Occipital lobe (tissue), 3 donors: ENCODE measurements at places on chromosomes 5 and 9. TPM values are rescaled to one million over a fixed set of nuclear protein-coding genes. Genes with fewer than 3 reads are reported as not detected.

RASGEF1C gene
- total RNA-seq, result 12.8 TPM

CYSTM1 gene
- 3.9 TPM for total RNA-seq

INSL4 gene
- not detected for total RNA-seq

SNX18 gene
- 25.4 TPM for total RNA-seq

ENG gene
- 0.16 TPM for total RNA-seq

PCDHA1 gene
- 6.6 TPM for total RNA-seq

NUTM2G gene
- total RNA-seq, result not detected

WDR5 gene
- total RNA-seq, result 26.4 TPM

IRX4 gene
- not detected for total RNA-seq

CD274 gene
- total RNA-seq, result 0.62 TPM

HK3 gene
- total RNA-seq, result 0.31 TPM

TARS1 gene
- 83.3 TPM for total RNA-seq

TEX48 gene
- not detected for total RNA-seq

SGCD gene
- 7.5 TPM for total RNA-seq

DDX41 gene
- 63.5 TPM for total RNA-seq

ZNF300 gene
- 89.4 TPM for total RNA-seq

FAM120AOS gene
- 24.8 TPM for total RNA-seq

LURAP1L gene
- 0.94 TPM for total RNA-seq

SNX24 gene
- 9.0 TPM for total RNA-seq

TLR4 gene
- total RNA-seq, result 10.8 TPM

CTXN3 gene
- 1.1 TPM for total RNA-seq

CLPTM1L gene
- total RNA-seq, result 101 TPM

PCDHGA3 gene
- 4.7 TPM for total RNA-seq

CWC27 gene
- total RNA-seq, result 30.4 TPM

FBP2 gene
- total RNA-seq, result not detected

QSOX2 gene
- 8.1 TPM for total RNA-seq

GPR21 gene
- total RNA-seq, result 13.3 TPM

PPP3R2 gene
- not detected for total RNA-seq

PCDHB7 gene
- 13.4 TPM for total RNA-seq

SPATA31C1 gene
- total RNA-seq, result not detected

CCDC192 gene
- not detected for total RNA-seq

SLC46A2 gene
- total RNA-seq, result not detected

IL4 gene
- total RNA-seq, result not detected

SPATA6L gene
- 10.9 TPM for total RNA-seq

LCP2 gene
- total RNA-seq, result 1.4 TPM

ALDOB gene
- 0.16 TPM for total RNA-seq

SPACA9 gene
- 2.8 TPM for total RNA-seq

WDR38 gene
- not detected for total RNA-seq

PCDHGC5 gene
- total RNA-seq, result 6.2 TPM

IL17B gene
- total RNA-seq, result not detected

OR1Q1 gene
- total RNA-seq, result not detected

EQTN gene
- total RNA-seq, result 1.6 TPM

COL15A1 gene
- 12.5 TPM for total RNA-seq

PAPPA gene
- total RNA-seq, result under 0.01 TPM

GRXCR2 gene
- not detected for total RNA-seq

PCDHA10 gene
- 20.3 TPM for total RNA-seq

TICAM2 gene
- 0.94 TPM for total RNA-seq

ENTREP1 gene
- 1.4 TPM for total RNA-seq

RNF208 gene
- total RNA-seq, result 1.4 TPM

MARCHF11 gene
- total RNA-seq, result 3.6 TPM

SLCO6A1 gene
- total RNA-seq, result 0.94 TPM

ROR2 gene
- total RNA-seq, result 0.94 TPM

C7 gene
- 8.1 TPM for total RNA-seq

LHX3 gene
- total RNA-seq, result not detected

IL9 gene
- total RNA-seq, result not detected

SLC34A3 gene
- 0.16 TPM for total RNA-seq

ZBED3 gene
- 2.2 TPM for total RNA-seq

CNTLN gene
- 16.5 TPM for total RNA-seq
